ENCODE measurements at places on chromosomes 16 and 17.
A peak's percentile ranks its signal among the peaks of the same experiment; 100 is the strongest.

- DNase-seq: no peak
Measured at GRCh38 chr16:81275795-81276194, 37.3 kb downstream of the BCO1 start.

GRCh38 chr16:74275031-74275636 lies 21.5 kb upstream of the PSMD7 start:
- peak; percentile 9 for DNase-seq

- DNase-seq: no peak
Measured at GRCh38 chr16:64425381-64425780, 696.5 kb downstream of the CDH11 start.

GRCh38 chr17:6269478-6269877 lies 165.4 kb downstream of the AIPL1 start:
- DNase-seq: peak; percentile 80

DNA sequence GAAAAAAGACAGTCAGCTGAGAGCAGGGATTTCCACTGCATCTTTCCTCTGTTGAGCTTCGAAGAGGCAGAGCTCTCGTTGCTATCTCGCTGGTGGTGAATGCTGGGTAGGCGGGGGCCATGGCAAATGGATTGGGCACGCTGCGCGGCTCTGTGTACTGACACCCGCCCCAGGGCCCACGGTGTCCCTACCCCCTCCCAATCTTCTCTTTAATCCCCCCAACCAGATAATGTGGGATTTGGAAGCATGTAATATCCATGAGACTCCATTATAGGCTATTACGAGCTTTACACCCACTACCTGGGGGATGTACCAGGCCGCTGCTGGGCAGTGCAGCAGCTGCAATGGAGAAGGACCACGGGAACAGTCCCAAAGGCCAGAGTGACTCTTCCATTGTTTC lies 8.3 kb downstream of the PIPOX start:
- DNase-seq: no peak

DNA sequence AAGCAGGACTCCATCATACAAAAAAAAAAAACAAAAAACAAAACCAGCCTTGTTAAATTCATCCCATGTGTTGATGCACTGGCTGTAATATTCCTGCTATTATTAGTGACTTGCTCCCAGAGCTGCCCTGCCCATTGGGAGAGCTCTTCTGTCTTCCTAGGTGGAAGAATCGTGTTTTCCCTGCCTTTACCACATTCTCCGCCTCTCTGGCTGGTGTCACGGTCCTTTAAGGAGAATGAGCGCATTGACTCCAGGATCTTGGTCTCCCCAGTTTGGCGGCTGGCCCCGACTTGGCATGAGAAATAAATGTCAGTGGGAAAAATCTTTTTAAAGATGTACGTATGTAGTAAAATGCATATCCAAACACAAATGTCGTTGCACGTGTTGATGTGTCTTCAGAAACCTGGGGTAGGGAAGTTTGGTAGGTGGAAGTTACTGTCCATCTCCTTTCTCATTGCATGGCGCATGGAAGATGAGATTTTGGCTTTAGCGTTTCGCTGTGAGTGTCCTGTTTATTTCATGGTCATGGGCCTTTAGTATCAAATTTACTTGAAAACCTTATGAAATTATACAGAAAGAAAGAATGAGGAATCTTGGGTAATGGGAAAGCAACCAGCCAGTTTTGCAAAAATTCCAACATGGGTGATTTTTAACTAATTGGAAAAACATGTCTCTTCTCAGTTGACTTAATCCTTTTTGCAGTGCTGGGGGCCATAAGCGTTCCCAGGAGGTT lies 15.5 kb downstream of the RMI2 start:
- no peak for DNase-seq

Measured in renal pelvis (tissue), 12 donors.